ENCODE measurements at places on chromosomes 13 and 19. TPM values are rescaled to one million over a fixed set of nuclear protein-coding genes. Genes with fewer than 3 reads are reported as not detected.
A peak's percentile ranks its signal among the peaks of the same experiment; 100 is the strongest.

The KIR3DL2 gene
- polyA plus RNA-seq, result 0.07 TPM

The ZNF470 gene
- 0.67 TPM for polyA plus RNA-seq

The APOC4 gene
- not detected for polyA plus RNA-seq

The C13orf46 gene
- 0.27 TPM for polyA plus RNA-seq

The SIGLEC8 gene
- polyA plus RNA-seq, result not detected

The LILRA1 gene
- polyA plus RNA-seq, result 0.30 TPM

The ZNF763 gene
- polyA plus RNA-seq, result 5.1 TPM

The PSG6 gene
- not detected for polyA plus RNA-seq

- no peak for DNase-seq
Observed at GRCh38 chr13:20585371-20585770, 18.4 kb downstream of the IFT88 start.

DNA sequence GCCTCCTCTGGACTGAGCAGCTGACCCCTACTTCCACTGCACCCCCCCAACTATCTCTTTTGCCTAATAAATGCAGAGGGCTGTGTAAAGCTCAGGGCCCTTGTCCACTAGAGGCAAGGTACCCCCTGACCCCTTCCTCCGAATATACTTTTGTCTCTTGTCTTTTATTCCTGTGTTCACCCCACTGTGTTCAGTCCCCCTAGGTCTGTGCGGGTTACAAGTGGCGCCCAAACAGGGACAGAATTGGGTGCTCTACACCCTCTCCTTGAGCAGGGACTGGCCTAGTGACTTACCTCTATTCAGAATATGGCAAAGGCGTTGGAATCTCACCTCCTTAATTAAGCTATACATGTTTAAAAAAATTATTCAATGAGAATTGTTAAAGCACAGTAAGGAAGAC lies 15.0 kb downstream of the ZNF350 start:
- peak; percentile 44 for DNase-seq

GRCh38 chr13:113155201-113155600 lies 3.2 kb upstream of the PROZ start:
- DNase-seq, result no peak

- DNase-seq, result no peak
Observed at GRCh38 chr19:18430417-18431144, 7.4 kb downstream of the ISYNA1 start.

- DNase-seq, result no peak
Observed at GRCh38 chr13:97250560-97250959, 28.4 kb downstream of the MBNL2 start.

GRCh38 chr13:73171271-73171682 lies 112.5 kb downstream of the KLF5 start:
- DNase-seq, result peak; percentile 94

DNA sequence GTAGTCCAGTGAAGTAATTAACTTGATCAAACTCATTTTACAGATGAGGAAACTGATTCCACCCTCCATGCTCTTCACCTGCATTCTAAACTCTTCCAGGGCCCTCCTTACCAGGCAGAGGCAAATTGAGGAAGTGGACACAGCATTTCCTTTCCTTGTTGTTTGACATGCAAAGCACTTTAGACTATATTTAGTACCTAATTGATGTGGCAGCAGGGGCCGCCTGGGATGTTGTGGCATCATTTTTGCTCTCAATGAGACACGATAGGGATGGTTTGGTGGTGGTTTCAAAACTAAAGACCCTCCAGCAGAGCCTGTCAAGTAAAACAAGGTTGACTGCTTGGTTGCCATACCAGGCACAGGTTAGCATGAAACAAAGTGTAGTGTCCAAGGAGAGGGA lies 7.9 kb downstream of the SIPA1L3 start:
- DNase-seq, result no peak

DNA sequence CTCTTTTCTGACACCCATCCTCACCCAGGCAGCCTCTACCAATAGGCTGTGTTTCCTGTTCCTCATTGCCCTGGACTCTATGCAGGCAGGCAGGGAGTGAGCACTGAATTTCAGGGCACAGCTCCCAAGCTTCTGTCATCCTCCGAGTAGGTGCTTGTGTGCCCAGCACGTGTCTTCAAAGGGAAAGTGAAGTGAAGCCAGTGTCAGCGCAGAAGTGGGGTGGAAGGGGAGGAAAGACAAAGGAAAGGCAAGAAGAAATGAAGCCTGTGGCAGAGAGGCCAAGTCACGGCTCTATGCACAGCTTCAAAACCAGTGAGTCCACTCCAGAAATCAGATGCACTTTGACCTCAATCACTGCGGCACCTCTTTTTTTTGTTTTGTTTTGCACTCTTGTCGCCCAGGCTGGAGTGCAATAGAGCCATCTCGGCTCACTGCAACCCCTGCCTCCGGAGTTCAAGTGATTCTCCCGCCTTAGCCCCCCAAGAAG lies 16.9 kb downstream of the CEBPA start:
- DNase-seq, result peak; percentile 60

GRCh38 chr19:32570081-32570785 lies 10.8 kb upstream of the PDCD5 start:
- DNase-seq, result peak; percentile 57

DNA sequence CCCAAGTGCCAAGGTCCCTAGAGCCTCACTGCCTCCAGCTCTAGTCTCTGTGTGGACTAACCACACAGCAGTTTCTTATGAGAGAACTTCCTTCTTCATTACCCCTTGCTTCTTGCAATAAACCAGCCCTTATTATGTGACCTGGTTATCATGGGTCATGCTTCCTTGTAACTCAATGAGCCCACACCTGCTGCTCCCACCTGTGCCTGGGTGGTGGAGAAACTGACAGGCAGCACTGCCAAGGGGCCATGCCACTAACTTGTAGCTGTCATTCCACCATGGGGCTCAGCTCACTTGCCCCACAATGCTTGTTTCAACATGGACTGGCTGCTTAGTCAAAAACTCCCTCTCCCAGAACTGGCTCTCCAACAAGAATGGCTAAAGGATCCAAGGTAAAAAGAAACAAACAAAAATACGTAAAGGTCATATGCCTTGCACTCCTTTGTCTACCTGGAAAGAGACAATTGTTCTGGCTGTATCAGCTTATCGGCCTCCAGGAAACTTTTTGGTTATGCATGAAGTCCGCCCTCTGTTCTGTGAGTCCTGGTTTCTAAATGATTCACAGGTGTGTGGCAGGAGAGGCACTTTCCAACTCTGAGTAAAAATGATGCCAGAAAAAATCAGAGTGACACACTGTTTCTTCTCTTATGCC lies 446.4 kb downstream of the COG6 start:
- DNase-seq, result no peak

DNA sequence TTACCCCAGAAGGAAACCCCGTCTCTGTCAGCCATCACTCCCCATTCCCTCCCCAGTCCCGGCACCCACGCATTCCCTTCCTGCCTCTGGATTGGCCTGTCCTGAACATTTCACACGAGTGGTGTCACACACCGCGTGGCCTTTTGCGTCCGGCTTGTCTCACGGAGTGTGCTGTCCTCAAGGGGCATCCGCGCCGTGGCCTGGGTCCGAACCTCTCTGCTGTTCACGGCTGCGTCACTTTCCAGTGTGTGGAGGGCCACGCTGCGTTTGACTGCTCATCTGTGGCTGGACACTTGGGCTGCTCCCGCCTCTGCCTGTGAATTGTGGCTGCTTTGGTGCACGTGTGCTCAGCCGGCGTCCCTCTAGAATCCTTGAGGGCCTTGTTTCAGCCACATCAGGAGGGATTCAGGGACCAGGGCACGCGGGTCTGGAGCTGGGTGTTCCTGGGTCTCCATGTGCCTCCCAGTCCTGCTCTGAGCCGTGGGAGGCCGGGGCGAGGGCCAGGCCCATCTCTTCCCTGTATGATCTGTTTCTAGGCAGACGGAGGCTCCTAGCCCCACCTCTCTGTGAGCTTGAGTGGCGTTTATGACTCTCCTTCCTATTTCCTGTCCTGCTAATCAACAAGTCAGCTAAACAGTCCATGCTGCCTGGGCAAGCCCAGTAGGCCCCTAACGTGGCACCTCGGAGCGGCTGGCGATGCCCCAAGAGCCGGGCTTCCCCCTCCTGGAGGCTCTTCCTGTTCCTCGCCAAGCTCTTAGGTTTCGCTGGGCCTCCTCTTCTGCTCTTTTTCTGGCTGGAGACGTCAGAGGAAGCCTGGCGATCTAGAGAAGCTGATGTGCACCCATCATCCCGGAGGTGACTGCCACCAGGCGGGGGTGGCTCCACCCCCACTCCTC lies 8.1 kb downstream of the STK11 start:
- DNase-seq, result peak; percentile 88

GRCh38 chr19:33574824-33575223 lies 46.9 kb upstream of the CHST8 start:
- no peak for DNase-seq

DNA sequence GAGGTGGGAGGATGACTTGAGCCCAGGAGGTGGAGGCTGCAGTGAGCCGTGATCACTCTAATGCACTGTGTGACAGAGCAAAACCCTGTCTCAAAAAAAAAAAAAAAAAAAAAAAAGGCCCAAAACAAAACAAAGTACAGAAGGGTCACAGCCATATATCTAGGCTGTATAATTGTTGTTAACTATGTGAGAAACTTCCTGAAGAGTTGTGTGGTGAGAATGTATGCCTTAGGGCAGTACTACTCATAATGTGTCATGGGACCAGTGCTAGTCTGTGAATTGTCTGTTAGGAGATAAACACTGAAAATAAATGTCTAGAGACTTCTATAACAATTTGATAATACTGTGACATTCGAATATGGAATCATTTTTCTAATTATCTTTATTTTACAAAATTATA lies 43.1 kb downstream of the PAN3 start:
- DNase-seq, result no peak

DNA sequence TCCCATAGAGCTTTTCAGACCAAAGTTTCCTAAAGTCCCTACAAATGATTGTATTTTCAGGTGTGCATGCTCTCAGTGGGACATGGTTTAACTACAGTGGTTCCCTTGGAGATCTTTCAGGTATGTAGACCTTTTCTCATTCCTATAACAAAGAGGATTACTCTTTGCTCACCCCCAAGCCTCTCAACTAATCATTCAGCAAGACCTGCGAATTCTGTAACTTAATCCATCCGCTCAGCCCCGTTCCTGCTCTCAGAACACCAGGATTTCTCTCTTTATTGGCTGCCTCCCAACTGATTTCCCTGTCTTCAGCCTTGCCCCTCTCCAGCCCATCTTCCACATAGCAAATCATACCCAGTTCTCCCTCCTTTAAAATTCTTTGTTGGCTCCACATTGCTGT lies 253.6 kb downstream of the MTUS2 start:
- DNase-seq, result no peak

- no peak for DNase-seq
Observed at GRCh38 chr13:111948811-111949210, 118.1 kb upstream of the SOX1 start.

DNA sequence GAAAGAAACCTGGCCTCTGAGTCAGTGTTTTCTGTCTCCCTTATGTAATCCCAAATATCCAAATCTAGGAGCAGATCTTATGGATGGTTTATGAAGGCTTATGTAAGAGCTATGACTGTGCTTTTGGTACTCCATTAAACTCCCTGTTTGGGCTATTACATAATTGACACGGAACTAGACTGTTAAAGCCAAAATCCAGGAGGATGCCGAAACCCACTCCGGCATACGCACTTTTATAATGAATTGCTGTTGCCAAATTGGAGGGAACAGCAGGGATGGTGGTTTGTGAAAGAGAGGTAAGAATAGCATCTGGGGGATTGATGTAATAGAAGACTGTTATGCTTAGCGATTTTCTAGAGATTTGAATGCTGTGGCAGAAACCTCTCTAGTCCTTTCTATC lies 2.0 kb downstream of the MTUS2 start:
- no peak for DNase-seq

DNA sequence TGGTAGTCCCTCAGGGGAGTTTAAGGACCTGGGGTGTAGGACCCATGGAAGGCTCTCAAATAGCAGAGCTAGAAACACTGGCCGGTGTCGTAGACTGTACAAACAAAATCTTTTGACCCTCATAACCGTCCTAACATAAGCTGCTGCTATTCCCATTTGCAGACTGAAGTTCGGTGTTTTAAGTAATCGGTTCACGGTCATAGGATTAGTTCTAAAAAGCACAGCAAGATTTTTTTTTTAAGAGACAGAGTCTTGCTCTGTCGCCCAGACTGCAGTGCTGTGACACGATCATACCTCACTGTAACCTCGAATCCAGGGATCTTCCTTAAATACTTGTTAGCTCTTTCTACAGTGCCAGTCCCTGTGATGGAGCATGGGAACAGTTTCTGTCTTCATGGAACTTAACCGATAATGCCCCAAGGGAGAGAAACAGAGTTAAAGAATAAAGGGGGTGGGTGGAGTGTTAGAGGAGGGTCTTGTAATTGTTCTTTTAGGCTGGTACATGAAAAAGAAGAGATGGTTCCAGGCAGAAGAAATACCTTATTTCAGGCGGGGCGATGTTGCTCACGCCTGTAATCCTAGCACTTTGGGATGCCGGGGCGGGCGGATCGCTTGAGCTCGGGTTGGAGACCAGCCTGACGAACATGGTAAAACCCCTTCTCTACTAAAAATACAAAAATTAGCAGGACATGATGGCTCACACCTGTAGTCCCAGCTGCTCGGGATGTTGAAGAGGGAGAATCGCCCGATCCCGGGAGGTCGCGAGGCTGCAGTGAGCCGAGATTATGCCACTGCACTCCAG lies 475 bp upstream of the ZC3H4 start:
- DNase-seq, result no peak

DNA sequence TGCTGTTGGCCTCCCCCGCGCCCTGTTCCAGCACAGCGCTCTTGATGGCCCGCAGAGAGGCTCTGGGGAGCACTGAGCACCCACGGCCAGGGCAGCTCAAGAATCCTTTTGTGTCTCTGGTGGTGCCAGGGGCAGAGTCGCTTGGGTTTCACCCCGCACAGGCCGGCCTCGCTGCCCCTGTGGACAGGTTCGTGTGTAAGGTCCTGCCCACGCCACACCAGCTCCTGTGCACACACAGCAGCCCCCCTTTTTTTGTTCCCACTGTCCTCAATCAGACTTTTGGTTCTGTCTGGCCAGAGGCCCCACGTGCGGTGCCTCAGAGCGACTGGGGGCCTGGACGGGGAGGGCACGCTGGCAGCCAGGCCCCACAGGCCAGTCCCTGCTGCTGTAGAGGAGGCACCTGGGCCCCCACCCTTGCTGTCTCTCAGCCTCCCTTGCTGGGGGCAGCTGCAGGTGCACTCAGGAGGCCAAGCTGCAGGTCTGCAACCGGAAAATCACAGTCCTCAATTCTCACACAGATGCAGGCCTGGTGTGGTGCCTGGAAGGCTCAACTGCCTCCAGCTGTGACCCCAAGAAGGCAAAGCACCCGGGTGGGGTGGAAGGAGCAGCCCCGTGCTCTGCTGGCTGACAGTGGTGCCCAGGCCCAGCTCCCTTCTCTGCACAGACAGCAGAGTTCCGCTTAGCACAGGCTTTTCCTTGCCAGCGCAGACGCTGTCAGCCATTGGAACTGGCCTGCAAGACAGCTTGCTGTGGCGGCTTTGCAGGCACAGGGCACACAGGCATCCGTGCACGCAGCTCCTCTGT lies 12.6 kb upstream of the F7 start:
- no peak for DNase-seq

GRCh38 chr19:49468746-49469447 lies 5.1 kb upstream of the FLT3LG start:
- DNase-seq, result peak; percentile 56

All from small intestine (tissue), 16 donors.